ENCODE measurements at places on chromosomes 7 and 10.

- DNase-seq, result no peak
Observed at GRCh38 chr7:131624536-131624935, 68.1 kb upstream of the PODXL start.

- no peak for DNase-seq
Observed at GRCh38 chr10:25129592-25129991, 45.2 kb upstream of the GPR158 start.

GRCh38 chr7:18053177-18053928 lies 25.7 kb upstream of the PRPS1L1 start:
- DNase-seq, result no peak

DNA sequence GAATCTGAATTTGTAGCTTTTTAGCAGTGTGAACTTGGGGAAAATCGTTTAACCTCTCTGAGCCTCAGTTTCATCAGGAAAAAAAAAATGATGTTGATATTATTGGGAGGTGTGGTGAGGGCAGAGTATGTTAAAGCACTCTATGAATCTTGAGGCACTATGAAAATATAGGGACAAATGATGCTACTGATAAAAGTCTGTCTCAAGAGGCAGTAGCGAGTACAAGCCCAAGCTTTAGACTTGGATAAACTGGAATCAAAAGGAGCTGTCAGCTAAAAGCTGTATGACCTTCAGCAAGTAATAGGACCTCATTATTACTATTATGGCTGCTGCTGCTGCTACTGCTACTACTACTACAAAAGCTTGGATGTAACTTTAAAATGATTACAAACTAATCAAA lies 8.4 kb downstream of the ZNF277 start:
- no peak for DNase-seq

GRCh38 chr10:18233775-18234174 lies 93.6 kb downstream of the CACNB2 start:
- no peak for DNase-seq

- DNase-seq, result no peak
Observed at GRCh38 chr7:50268990-50269389, 35.5 kb upstream of the IKZF1 start.

DNA sequence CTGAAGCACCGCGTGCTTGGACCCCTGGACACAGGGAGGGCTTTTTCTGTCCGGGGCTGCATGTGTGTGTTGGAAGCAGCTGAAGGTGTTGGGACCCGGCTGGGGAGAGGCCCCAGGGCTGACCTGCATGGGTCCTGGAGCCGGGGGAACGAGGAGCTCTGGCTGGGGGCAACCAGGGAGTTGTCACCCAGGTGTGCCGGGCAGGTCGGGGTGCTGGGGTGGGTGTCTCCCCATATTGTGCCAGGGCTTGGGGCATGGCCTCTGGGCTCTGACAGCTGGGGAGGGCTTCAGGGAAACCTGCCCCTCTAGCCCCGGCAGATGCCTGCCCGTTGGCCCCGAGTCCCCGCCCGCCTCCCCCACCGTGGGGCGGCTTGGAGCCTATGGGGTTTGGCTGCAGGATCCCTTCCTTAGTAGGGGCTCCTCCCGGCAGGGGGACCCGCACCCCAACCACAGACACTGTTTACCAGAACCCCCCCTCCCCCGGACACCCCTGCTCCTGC lies 42.3 kb downstream of the UNCX start:
- DNase-seq, result no peak

DNA sequence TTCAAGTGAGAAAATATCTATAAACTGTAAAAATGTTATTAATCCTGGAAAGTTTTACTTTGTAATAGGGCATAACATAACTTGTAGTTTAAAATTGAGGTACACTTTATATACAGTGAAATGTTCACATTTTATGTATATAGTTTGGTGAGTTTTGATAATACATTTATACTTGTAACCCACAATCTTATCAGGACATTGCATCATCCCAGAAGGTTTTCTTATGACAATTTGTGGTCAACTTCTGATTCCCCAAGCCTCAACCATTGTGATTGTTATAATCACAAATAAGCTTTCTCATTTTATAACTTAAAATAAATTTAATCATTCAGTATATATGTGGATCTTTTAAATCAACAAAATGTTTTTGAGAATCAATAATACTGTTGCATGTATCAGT lies 151.1 kb downstream of the TFPI2 start:
- no peak for DNase-seq

- DNase-seq, result no peak
Observed at GRCh38 chr7:33073243-33073642, 10.7 kb upstream of the NT5C3A start.

DNA sequence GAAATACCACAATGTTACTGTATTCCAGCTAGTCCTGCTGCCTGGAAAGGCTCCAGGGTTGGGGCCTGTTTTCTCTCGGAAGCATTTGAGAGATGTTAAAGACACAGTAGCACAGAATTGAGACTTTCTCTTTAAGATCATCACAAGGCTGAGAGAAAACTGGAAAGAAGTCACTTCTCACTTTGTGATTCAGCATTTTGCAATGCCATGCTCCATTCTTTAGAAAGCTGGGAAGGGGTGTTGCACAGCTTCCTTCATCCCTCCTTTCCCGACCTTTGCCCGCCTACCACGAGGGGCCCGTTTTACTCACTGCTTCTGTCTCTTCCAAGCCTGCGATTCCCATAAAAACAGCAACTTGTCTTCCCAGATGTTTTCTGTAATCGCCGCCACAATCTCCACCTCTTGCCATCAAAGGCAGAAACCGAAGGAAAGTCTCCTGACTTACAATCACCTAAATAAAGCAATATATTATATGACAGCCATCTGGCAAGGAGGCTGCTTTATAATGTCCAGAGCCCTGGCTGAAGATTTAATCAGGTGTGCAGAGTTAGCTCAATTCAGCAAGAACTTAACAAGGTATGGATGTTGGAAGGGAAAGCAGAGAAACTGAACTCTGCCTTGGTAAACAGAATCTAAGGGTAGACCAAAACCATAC lies 18.9 kb downstream of the NOD1 start:
- DNase-seq, result no peak

- no peak for DNase-seq
Observed at GRCh38 chr10:22643116-22643515, 71.3 kb downstream of the PIP4K2A start.

DNA sequence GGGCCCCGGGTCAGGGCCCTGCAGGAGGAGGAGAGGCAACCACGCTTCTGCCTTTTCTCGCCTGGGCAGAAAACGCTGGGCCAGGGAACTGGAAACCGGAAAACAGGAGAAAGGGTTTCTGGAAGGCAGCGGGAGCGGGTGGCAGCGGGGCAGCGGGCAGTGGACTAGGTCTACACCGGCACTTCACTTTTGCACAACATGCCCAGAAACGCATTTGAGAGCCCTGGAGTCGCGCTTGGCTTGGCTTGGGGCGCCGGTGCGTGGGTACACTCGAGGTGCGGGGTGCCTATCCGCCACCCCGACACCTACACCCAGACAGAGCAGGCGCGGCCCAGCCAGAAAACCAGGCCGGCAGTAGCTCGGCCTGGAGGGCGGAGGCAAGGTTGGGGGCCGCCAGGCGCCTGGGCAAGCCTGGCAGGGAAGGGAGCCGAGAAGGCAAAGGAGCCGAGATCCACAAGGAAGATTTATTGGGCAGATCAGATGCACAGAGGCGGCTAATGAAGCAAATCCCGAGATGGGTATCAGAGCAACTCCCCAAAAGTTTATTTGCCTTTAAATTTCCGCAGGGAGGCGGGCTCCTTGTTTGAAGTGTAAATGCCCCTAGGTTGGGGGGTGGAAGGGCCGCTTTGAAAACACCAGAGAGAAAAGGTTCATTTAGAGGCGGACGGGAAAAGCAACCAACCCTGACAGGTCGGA lies 3.2 kb upstream of the PAX2 start:
- no peak for DNase-seq

GRCh38 chr7:150992833-150993302 lies 2.1 kb downstream of the NOS3 start:
- DNase-seq, result no peak

GRCh38 chr7:104065491-104065890 lies 76.0 kb upstream of the RELN start:
- DNase-seq, result no peak

GRCh38 chr10:75492173-75492925 lies 60.9 kb downstream of the LRMDA start:
- no peak for DNase-seq

GRCh38 chr7:30171766-30172447 lies 37.1 kb downstream of the MTURN start:
- DNase-seq, result no peak

- DNase-seq, result no peak
Observed at GRCh38 chr10:68179016-68179415, 52.9 kb downstream of the ATOH7 start.

DNA sequence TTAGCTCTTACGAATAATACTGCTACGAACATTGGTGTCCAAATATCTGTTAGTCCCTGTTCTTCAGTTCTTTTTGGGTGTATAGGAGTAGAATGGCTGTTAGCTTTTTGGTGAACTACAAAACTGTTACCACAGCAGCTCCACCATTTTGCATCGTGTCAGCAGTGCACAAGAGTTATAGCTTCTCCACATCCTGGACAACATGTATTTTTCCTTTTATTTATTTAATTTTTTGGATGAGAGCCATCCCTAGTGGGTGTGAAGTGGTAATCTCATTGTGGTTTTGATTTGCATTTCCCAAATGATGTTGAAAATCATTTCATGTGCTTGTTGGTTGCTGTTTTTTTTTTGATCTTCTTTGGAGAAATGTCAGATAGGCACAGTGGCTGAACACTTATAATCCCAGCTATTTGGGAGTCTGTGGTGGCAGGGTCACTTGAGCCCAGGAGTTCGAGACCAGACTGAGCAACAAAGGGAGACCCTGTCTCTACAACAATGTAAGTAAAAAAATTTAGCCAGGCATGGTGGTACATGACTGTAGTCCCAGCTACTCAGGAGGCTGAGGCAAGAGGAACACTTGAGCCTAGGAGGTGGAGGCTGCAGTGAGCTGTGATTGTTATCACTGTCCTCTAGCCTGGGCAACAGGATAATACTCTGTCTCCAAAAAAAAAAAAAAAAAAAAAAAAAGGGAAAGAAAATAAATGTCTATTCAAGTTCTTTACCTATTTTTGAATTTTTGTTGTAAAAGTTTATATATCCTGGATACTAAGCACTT lies 31.7 kb downstream of the TRIM24 start:
- no peak for DNase-seq

DNA sequence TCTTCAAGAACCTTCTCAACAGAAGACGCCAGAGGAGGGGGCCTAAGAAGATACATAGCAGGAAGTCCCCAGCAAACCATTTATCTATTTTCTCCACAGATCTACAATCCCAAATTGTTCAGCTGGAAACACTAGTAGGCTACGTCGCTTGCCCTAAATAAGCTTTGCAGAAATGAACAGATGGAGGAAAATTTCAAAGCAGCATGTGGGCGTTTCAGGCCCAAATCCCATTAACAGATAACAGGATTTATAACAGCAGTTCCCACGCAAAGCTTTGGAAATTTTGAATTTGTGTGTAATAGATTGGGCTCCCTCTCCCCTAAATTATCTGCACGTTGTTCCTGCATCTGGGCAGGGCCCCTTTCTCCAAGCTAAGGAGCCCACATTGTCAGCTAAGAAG lies 60.6 kb upstream of the FRMD4A start:
- no peak for DNase-seq

DNA sequence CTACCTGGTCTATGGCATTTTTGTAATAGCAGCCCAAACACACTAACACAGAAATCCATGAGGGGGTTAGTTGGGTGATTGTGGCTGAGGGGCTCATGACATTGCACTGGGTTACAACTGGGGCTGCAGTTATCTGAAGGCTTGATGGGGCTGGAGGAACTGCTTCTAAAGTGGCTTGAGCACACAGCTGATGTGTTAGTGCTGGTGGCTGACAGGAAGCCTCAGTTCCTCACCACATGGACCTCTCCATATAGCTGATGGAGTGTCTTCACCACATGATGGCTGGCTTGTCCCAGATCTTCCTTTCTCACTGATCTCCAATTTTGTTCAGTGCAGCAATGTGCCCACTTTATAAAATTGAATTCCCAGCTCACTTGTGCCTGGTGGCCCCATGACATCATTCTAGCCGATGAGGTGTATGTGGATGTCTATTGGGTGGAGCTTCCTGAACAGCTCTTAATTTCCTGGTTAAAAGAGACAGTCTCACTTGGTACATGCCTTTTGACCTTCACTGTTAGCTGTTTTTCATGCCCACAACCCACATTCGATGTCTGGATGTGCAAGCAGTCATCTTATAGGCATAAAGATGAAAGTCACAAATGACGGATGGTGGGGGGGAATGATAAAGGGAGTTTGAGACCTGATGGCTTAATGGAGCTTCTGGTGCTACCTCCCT lies 166.9 kb upstream of the BMPER start:
- no peak for DNase-seq

- no peak for DNase-seq
Observed at GRCh38 chr7:17472939-17473338, 174.5 kb downstream of the AHR start.

GRCh38 chr7:29900745-29901144 lies 88.9 kb downstream of the SCRN1 start:
- DNase-seq, result no peak

DNA sequence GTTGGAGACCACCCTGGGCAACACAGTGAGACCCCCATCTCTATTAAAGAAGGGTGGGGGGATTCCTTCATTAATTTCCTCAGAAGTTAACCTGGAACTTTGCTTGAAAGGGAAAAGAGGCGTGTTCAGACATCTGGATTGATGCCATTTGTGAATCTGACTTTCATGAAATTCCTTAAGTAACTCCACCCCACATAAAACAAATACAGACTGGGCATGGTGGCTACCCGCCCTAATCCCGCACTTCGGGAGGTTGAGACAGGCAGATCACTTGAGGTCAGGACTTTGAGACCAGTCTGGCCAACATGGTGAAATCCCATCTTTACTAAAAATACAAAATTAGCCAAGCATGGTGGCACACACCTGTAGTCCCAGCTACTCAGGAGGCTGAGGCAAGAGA lies 75.0 kb downstream of the EEPD1 start:
- DNase-seq, result no peak

GRCh38 chr7:105426606-105427146 lies 38.0 kb upstream of the SRPK2 start:
- DNase-seq, result no peak

- DNase-seq, result peak; percentile 73
Observed at GRCh38 chr10:38094158-38094926, at the start of gene ZNF37A. ZNF37A (plus strand) TSS chr10:38094337; CDS start chr10:38096618, 2,281 bp downstream.

All from SIG-M5 (cell line).